ENCODE measurements at places on chromosomes 12 and 14.

DNA sequence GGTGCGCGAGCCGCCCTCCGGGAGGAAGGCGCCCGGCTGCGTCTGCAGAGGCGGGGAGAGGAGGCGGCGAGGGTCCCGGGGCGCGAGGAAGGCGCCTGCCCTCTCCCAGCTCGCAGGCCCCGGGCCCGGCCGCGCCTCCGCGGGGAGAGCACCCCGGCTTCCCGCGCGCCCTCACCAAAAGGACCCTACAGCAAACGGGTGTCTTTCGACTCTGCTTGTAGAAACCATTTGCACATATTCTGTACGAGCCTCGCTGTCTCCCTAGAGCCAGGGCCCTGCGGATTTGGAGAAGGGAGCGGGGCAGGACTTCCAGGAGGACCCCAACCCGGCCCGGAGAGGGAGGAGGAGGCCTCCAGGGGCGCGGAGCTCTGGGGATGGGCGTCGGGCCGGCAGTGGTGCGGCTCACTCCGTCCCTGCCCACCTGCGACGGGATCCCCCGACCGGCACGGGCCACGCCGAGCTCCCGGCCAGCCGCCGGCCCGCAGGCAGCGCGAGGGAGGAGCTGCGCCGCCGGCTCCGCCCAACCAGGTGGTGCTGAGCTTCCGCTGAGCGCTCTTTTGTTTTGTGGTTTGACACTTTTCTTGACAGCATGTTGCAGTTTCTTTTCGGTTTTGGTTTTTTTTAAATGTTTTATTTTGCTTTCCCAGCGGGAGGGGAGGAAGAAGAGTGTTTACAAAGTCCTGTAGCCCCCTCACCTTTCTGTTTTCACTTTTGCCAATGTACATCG lies 103.3 kb upstream of the FKBP4 start:
- no peak for DNase-seq

- no peak for DNase-seq
Observed at GRCh38 chr12:14981049-14981448, 8.2 kb downstream of the PDE6H start.

DNA sequence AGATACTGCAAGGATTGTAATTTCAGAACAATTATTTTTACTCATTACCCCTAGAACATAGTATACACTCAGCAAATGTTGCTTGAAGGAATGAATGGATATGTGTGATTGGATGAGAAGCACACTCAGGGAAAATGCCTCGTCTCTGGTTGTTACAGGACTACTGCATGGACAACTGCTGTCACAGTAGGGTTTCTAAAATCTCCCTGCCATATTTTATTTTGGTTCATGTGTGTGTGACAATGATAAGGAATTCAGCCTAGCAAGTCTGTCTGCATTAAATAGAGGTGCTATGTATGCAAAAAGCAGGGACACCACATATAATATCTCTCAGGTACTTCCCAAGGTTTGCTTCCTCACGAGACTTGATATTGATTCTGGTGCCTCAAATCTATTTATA lies 1.4 kb downstream of the PTPRR start:
- no peak for DNase-seq

DNA sequence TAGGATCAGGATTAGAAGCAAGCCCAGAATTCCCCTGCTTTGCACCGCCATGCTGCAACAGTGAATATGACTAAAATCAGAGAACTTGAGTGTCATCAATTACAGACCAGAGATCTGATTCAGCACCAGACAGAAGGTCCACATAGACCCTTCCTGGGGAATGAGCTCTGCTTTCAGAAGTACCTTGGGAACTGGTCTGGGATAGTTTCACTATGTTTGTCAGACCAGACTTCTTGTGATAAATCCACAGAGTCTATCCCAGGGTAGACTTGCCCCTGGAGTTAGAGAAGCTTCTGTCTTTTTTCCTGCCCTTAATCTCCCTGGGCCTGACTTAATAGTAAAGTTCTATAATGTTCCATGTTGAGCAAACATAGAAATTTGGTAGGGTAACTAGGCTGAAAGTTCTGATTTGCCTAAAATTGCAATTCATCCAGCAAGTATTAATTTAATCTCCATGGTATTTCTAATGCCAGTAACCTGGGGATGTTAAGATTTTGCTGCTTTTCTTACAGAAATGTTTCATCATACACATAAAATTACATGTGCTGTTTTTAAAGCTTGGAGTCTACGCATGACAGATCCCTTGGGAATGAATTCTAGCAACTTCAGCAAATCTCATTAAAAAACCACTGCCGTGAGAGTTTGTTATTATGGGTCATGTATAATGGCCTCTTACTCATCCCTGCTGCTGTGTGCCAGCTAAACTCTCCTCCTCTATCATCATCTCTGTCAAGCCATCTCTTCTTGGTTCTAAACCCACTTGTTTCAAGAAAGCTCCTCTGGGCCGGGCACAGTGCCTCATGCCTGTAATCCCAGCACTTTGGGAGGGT lies 61.3 kb upstream of the METAP2 start:
- DNase-seq, result peak; percentile 85

GRCh38 chr14:68164711-68165113 lies 345.1 kb downstream of the RAD51B start:
- DNase-seq, result no peak

DNA sequence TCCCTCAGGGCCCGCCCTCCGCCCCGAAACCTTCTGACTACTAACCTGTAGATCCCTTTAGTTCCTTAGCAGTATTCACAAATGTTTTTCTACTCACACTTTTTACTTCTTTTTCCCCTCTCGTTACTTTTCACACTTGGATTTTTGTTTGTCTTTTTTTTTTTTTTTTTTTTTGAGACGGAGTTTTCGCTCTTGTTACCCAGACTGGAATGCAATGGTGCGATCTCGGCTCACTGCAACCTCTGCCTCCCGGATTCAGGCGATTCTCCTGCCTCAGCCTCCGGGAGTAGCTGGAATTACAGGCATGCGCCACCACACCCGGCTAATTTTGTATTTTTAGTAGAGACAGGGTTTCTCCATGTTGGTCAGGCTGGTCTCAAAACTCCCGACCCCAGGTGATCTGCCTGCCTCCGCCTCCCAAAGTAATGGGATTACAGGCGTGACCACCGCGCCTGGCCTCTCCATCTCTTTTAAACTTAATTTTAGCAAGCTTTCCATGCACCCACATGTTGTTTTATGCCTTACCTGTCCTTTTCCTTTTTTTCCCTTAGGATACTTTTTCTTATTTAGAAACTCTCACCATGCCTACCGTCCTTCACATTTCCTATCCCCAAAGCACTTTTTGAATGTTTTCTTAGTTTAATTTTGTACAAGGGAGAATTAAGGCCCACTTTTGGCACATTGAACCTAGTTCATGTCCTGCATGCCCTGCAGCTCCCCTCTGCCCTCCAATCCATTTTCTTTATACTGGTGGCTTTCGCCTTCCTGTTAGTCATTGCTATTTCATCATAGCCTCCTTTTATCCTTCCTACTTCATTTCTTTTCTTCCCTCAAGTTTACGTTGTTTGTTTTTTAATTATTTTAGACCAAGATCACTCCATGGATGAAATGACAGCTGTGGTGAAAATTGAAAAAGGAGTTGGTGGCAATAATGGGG lies 1.1 kb downstream of the SP1 start:
- peak; percentile 47 for DNase-seq

GRCh38 chr12:4810219-4810671 lies 90.0 kb downstream of the GALNT8 start:
- no peak for DNase-seq

GRCh38 chr12:112879191-112879705 lies 27.5 kb upstream of the OAS1 start:
- DNase-seq, result no peak

- DNase-seq, result peak; percentile 54
Observed at GRCh38 chr12:86234316-86234855, 21.8 kb downstream of the MGAT4C start.

GRCh38 chr14:50714450-50715073 lies 46.5 kb upstream of the SAV1 start:
- DNase-seq, result peak; percentile 55

DNA sequence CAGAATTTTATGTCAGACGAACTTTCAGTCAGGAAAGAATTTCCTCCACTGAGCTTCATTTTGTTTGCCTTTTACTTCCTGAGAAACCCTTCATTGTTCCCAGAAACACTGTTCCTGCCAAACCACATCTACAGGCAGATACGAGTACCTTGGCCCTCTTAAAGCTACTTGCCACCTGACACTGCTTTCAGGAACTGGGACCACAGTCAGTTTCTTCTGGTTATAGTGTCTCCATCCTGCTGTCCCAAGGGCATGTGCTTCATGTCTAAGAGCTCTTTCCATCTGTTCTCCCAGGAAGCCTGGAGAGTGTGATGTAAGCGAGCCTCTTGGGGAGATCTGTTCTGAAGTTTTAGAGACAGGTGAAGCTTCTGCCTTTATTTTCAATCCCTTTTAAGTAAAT lies 161.7 kb upstream of the PLEKHA5 start:
- peak; percentile 48 for DNase-seq

Measured in fibroblast of lung (primary cell).